Activated T-cell treated with anti-CD3 and anti-CD28 coated beads, Interleukin-2, amount 50 U/mL, for 72 hours (primary cell): ENCODE measurements at places on chromosomes 11 and 22. TPM values are rescaled to one million over a fixed set of nuclear protein-coding genes. Genes with fewer than 3 reads are reported as not detected.
A peak's percentile ranks its signal among the peaks of the same experiment; 100 is the strongest.

Gene MUC5AC
- total RNA-seq = not detected

GRCh38 chr11:114302663-114303062 is 6.5 kb downstream of the NNMT start:
- no peak for DNase-seq

DNA sequence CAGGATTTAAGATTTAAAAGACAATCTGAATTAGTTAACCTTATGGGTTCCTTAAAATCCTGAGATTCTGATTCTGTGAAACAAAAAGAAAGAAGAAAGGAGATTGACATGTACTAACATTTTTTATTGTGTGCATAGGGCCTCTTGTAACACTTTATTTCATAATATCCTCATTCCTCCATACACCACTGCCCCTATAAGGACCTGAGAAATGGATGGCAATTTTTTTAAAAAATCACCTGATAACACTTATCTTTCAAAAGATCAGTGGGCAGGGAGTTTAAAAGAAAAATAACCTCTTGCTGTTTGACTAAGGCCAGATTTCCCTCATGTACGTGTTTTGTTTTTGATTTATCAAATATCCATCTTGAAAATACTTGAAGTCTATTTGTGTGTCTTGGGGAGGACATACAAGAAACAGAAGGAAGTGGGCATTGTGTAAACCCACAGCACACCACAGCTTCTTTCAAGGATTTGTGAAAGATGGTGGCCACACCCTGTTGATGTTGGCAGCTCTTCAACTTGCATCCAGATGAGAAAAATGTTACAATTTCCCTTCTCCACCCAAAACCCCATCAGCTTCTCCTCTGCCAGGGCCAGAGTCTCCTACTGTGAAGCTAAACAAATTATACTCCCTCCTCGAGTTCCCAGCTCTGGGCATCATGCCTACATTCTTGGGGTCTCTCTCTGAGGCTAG is 35.0 kb upstream of the MPEG1 start:
- no peak for DNase-seq

- DNase-seq = no peak
Observed at GRCh38 chr11:28631148-28631547, 523.0 kb downstream of the METTL15 start.

GRCh38 chr11:44861849-44862557 is 88.7 kb downstream of the TP53I11 start:
- peak; percentile 90 for DNase-seq

DNA sequence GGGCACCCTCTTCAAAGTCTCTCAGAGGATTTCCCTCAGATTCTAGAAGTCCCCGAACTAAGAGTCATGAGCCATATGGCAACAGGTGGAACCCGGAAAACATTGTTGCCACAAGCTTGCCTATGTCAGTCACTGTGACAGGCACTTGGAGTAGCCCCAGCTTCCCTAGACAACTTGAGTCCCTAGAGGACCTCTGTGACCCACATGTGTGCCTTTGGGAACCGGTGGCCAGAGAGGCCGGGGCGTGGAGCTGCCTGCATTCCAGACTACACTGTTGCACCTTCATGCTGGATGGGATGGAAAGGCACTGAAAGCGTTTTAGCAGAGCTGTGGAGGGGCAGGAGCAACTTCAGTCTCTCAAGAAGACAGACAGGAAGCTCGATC is 12.1 kb downstream of the SLC37A2 start:
- DNase-seq = no peak

Gene PANX3
- not detected for total RNA-seq

DNA sequence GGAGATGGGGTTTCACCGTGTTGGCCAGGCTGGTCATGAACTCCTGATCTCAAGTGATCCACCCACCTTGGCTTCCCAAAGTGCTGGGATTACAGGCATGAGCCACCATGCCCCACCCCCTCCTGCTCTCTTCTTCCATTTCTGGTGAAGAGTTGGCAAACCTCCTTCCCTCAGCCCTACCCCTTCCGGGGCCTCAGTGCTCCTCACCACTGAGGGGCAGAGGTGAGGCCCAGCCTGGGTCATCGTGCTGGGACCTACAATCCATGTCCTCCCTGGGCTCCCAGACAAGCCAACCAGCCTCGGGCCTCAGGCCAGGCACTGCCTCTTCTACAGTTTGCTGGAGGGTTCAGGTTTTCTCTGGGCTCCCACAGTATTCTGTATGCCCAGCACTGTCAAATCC is 14.8 kb upstream of the TPBGL start:
- no peak for DNase-seq
